NCI-H1436 treated with DMSO at 0.1 percent for 48 hours (cell line): ENCODE measurements at places on chromosomes 13 and 19.

DNA sequence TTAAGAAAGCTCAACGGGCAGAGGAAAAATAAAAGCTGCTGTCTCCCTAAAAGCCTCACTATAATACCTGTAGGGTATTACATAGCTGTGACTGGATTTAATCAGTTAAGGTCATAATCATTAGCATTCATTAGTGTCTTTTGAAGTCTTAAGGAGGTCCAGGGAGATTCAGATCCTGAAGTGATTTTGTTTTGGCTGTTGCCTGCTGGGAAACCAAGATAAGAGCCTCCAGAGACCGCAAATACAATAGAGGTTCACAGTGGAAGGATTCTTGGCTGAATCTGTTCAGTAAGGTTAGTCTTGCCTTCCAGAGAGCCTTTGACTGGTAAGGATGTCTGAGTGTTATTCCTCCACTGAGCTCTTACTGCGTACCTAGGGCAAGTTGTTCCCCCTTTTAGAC is 54.0 kb upstream of the TNFRSF19 start:
- DNase-seq = no peak

DNA sequence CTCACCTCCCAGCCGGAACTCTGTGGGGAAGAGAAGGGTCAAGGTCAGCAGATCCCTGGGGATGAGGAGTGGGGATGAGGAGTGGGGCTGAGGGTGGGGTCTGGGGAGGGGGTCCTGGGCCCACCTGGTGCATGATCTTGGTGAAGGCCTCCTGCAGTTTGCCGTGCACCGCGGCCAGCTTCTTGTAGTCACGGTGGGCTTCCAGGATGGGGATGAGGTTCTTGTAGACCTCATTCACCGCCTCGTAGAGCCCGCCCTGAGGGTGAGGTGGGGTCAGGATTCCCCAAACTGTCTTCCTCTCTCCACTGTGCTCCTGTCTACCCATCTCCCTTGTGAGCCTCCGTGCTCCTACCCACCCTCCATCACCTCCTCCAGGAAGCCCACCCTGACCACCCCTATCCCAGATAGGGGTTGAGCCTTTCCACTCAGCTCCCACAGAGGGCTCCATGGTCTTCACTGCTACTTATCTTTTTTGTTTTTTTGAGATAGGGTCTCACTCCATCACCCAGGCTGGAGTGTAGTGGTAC is 6.8 kb upstream of the KANK2 start:
- DNase-seq = no peak

- DNase-seq = peak; percentile 63
Measured at GRCh38 chr19:6092329-6093286, 17.7 kb downstream of the RFX2 start.

DNA sequence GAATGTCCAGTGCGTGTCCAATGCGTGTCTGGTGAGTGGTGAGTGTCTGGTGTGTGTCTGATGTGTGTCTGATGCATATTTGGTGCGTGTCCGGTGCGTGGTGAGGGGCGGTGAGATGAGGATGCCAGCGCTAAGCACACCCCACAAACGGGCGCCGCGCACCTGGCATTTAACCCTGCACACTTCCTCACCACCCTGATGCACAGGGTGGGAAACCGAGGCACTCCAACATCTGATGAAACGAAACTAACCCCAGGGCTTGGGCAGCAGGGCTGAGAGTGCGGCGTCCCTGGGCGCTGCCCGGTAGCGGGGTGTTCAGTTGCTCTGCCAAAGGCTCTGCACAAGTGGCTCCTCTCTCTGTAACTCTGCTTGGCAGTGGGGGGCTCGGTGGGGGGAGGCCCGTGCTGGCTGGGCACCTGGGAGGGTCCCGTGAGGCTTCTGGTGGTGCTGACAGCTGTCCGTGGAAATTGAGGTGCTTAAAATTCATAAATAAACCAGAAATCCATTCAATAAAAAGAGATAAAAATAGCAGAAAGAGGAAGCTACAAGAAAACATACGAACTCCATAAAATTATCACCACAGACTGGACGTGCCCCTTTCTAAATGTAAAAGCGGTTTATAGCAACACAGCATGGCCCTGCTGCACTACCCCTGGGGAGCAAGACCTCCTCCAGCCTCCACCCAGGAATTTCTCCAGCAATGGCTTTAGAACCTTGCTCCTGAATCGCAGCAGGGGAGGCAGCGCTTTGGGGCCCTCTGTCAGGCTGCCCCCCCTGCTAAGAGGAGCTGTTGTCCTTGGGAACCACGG is 76.0 kb downstream of the RASA3 start:
- DNase-seq = no peak

DNA sequence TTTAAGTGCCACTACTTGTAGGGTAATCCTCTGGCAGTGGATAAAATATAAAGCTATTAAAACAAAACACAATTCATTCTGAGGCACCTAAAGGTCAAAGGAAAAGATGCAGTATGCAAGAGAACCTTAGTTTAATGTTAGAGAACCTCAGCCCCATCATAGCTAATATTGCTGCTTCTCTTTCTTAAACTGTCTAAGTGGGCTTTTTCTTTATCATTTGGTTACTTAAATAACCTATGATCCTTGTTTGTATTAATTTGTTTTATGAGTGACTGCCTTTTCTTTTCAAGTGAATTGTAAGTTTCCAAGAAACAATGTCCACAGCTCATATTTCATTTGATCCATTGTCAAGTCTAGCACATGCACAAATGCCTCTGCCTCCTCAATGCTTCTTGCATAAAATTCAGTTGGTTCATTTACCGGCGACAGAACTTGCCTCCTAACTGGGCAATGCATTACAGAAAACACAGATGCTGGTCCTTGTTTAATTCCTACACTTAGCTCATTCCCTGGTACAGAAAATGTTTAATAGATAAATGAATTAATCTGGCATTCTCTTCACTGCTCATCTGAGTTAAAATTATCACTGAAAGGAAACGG is 1049.8 kb downstream of the OLFM4 start:
- DNase-seq = no peak

- no peak for DNase-seq
Measured at GRCh38 chr19:2987797-2988196, 10.4 kb downstream of the TLE6 start.

DNA sequence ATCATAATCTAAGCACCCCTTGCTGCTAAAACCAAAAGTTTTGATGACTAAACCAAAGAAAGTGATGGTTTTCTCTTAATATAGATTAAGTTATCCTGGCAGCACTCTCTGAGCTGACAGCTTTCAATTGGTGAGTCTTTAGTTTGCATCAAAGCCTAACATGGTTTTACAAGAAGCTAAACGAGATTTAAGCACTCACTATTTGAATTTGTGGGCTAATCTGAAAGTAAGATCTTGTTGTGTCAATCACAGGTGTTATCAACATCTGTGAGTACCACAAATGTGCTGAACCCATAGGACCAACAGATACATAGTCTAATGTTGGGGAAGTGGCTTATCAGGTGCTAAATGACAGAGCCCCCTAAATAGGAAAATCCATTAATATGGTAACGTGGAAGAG is 223.9 kb downstream of the LHFPL6 start:
- no peak for DNase-seq

DNA sequence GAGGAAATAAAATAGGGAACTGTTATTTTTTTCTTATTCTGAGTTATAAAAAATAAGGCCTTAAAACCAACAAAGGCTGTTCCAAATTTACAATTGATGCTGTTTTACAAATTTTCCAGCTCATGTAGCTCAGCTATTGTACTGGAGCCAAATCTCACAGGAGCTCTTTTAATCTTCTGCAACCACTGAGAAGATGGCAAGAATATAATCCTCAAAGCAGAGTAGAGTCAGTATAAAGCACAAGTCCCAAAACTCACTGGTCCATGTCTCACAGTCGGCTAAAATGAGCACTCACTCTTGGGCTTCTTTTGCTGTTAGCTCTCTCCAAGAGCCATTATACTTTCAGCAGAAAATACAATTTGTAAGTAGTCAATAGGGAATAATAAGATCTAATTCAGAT is 1074.4 kb upstream of the PRR20A start:
- DNase-seq = no peak

DNA sequence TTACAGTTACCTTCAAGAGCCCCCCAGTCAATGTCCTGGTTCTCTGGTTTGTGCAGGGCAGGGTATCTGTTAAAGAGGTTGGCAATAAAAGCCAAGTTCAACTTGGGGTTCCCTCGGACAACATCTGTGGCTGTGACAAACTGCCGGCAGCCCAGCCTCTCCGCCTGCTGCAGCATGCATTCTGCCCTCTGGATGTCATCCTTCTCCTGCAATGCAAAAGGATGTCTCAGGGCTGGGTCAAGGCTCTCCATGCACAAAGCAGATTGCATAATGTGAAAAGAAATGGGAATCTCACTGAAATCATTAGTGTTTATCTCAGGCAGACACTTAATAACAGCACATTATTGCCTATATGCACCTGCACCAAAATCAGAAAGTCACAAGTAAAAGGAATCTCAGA is 35.1 kb downstream of the LCP1 start:
- DNase-seq = no peak

DNA sequence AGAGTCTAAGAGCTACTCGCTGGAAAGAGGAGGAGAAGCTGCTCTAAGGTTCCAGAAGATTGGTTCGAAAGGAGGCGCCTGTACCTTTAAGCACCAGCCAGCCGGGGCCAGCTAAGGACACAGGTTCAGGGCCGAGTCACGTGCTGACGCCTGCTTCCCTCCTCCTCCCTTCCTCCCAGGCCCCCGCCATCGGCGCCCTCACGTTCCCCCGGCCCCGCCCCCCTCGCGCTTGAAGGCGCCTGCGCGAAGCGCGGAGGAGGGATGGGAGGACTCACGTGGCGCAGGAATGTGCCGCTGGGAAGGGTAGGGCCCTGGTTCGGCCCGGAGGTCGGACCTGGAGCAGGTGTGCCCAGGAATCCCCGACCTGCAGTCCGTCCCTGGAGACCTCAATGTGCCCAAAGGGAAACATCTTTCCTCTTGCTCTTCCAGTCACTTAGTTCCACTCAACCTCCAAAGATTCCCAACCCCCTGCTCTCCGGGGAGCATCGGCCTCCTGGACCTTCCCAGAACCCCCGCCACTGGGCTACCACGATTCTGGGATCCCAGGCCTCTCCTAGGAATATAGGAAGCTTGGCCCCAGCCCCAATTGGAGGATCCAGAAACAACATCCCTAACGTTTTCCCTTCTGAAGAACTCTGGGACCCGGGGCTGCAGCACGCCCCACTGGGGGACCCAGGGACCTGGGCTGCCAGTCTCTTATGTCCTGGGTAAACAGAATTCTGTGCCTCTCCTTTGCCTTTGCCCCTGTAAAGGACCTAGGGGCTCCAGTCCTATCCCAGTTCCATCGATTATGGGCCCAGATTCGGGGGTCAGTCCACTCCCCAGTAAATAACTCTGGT is 2.5 kb downstream of the DBP start:
- DNase-seq = peak; percentile 96

GRCh38 chr19:18967358-18968146 is 26.5 kb upstream of the HOMER3 start:
- DNase-seq = no peak

GRCh38 chr19:10293637-10294367 is 4.0 kb downstream of the ICAM5 start:
- DNase-seq = no peak

DNA sequence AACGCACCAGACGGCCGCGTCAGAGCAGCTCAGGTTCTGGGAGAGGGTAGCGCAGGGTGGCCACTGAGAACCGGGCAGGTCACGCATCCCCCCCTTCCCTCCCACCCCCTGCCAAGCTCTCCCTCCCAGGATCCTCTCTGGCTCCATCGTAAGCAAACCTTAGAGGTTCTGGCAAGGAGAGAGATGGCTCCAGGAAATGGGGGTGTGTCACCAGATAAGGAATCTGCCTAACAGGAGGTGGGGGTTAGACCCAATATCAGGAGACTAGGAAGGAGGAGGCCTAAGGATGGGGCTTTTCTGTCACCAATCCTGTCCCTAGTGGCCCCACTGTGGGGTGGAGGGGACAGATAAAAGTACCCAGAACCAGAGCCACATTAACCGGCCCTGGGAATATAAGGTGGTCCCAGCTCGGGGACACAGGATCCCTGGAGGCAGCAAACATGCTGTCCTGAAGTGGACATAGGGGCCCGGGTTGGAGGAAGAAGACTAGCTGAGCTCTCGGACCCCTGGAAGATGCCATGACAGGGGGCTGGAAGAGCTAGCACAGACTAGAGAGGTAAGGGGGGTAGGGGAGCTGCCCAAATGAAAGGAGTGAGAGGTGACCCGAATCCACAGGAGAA is 1.9 kb downstream of the PPP1R12C start:
- no peak for DNase-seq

DNA sequence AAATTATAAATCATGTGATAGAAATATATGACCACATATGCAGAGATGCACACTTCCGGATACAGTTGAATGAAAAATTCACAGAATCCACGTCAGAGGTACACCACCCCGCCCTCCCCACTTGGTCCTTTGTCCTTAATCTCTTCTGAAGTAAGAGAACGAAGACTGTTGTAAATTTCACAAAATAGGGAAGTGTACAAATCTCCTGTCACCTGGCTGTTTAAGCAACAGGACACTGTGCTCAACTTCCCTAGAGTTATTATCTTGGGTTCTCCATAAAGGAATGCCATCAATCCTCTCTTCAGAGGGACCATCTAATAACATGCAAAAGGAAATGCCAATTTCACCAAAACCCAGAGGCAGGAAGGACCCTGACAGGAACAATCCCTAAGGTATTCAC is 10.5 kb upstream of the CEACAM6 start:
- DNase-seq = no peak

GRCh38 chr19:48842789-48843162 is 6.5 kb upstream of the HSD17B14 start:
- no peak for DNase-seq

GRCh38 chr13:98504029-98504351 is 72.9 kb downstream of the STK24 start:
- DNase-seq = no peak

- DNase-seq = no peak
Measured at GRCh38 chr13:70375718-70376117, 267.5 kb upstream of the KLHL1 start.

- DNase-seq = no peak
Measured at GRCh38 chr13:48950501-48950875, 25.2 kb upstream of the FNDC3A start.

GRCh38 chr13:23558675-23559536 is 11.3 kb upstream of the TNFRSF19 start:
- peak; percentile 8 for DNase-seq
